ENCODE measurements at places on chromosomes 5 and 9.

- DNase-seq: peak; percentile 32
These were observed 79.4 kb downstream of the FBXL7 start for GRCh38 chr5:15579193-15579990.

DNA sequence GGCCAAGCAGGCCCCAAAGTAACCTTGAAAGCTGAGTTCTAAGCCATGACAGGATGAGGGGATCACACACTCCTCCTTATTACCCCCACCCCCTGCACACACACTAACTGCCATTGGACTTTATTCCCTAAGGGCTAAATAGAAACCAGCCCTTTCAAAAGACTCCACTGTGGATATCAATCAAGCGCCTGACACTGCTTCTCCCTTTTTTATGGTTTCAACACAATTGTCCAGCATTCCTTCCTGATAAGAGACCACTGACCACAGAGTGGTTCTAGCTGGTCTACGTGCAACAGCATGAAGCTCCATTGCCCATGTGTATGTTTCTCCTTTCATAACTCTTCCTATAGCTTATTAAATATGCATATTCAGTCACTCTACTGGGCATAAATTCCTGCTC is 34.7 kb downstream of the PAEP start:
- no peak for DNase-seq

GRCh38 chr5:116025866-116026265 is 6.4 kb upstream of the ARL14EPL start:
- DNase-seq: no peak

- peak; percentile 18 for DNase-seq
These were observed 99.1 kb upstream of the SMC5 start for GRCh38 chr9:70159630-70160029.

DNA sequence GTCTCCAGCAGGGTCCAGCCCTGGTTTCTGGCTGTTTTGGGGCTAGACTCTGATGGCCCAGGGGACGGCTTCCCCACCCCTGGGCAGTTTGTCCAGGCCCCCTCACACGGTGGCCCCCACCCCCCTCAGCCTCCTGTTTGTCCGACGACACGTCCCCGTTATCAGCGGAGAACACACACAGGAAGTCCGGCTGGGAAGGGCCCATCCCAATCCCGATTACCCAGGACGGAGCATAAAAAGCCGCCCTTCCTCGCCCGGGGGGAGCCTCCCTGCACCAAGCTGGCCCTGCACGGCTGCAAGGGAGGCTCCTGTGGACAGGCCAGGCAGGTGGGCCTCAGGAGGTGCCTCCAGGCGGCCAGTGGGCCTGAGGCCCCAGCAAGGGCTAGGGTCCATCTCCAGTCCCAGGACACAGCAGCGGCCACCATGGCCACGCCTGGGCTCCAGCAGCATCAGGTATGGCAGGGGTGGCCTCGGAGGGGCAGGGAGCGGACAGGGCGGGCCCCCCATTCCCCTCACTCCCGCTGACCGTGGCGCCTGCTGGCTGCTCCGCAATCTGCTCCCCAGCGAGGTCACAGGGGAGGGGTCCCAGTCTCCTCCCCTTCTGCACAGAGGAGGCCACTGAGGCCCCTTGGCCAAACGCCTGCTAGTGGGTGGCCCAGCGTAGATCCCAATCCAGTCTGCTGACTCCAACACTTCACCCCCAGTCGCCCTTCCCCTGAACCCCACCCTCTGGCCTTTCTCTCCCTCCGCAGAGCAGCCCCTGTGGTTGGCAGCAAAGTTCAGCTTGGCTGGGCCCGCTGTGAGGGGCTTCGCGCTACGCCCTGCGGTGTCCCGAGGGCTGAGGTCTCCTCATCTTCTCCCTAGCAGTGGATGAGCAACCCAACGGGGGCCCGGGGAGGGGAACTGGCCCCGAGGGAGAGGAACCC is at the start of gene EGFL7:
EGFL7 (plus strand) TSS at position 261 of the 926 bp plus-strand sequence. CDS start 5,367 bp downstream, outside the sequence.
- no peak for DNase-seq

DNA sequence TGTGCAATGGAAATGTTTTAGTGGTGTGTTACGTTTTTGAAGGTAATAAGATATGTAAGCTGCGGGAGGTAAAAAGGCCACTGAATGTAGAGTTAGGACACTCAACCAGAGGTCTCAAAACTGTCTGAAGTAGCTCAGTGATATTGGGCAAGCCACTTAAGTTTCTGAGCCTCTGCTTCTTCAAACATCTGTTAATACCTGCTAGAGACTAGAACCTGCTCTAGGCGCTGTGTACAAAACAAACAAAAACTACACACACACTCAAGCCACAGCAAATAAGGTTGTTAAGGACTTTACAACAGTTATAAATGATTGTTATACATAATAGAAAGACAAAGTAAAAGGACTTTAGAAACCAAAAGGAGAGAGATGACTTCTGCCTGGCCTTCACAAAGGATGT is 24.6 kb upstream of the FAM240B start:
- DNase-seq: no peak

GRCh38 chr5:149809931-149810691 is 80.0 kb downstream of the PPARGC1B start:
- DNase-seq: no peak

DNA sequence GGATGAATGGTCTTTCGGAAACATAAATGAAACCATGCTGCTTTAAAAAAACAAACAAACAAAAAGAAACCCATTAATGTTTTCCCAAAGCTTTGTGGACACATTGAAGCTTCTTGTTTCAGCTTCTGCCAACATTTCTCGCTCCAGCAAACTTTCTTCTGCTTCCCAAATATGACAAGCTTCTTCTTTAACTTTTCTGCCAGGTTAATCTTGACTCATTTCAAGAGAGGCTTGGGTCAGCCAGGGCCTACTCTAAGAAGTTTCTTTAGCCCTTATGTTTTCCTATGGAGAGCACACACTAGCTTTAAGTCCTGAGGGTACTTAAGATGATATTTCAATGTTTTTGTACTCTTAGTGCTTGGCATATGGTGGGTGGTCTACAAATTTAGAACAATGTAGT is 6.1 kb downstream of the ANXA1 start:
- DNase-seq: no peak

DNA sequence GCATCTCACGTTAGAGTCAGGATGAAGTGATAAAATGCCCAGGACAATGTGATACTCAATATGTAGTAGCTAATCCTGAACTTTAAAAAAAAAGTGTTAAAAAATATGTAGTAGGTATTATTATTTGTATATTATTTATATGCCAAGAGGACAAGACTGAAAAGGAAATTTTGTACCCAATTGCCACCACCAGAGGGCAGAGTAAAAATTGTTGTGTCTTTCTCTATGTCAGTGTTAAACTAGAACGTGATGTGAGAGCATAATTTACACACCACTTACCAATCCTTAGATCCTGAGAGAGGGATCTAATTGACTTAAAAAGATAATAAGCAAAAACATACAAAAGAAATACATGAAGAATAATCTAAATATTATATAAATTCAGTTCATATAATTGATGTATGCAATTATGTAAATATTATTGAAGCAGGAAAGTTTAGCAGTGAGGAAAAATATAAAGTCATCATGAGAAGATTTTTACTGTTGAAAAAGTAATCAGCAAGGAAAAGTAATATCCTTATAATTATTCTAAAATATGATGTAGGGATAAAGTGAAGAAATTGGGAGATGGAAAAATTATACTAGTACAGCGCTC is 288.9 kb downstream of the RAB3C start:
- DNase-seq: peak; percentile 11

GRCh38 chr9:108057421-108058134 is 568.0 kb upstream of the KLF4 start:
- DNase-seq: peak; percentile 95

DNA sequence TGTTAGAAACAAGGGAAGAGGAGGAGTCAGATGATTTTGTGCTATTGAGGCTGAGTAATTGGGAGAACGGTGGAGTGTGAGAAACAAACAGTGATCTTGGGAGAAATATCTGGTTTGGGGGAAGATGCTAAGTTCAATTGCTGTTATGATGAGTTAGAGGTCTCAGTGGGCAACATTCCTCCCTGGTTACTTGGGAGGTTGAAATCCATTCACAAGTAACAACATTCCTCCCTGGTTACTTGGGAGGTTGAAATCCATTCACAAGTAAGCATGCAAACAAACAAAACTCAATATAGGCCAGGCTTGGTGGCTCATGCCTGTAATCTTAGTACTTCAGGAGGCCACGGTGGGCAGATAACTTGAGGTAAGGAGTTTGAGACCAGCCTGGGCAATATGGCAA is 38.7 kb downstream of the AGXT2 start:
- no peak for DNase-seq

DNA sequence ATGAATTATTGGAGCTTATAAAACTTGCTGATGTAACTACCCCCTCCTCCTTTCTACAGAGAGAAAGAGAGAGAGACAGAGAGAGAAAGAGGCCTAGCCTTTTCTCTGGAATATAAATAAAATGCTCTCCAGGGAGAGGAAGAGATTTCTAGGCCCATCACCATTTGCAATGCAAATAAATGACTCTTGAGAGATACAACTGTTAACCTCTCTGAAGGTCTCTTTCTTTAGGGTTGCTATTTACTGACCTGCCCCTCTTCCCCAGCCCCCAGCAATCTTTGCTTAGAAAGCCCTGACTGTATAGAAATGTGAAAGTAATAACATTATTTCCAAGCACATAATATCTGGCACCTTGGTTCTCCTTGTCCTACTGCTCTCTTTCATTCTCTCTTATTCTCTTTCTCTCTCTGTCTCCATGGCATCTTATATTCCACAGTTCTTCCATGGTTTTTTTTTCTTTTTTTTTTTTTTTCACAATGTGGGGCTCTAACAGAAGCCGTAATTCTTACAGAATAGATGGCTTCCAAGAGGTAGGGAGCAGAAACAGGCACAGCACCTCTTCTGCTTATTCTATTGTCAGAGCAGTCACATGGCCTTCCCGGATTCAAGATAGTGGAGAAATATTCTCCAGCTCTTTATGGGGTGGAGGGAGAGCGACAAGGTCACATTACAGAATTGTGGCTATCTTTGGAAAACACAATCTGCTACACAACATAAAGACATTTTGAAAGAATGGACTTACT is 1087.9 kb upstream of the NUDT12 start:
- no peak for DNase-seq

- DNase-seq: no peak
These were observed 106.7 kb upstream of the PHYKPL start for GRCh38 chr5:178339272-178339671.

GRCh38 chr5:19918780-19919179 is 69.2 kb downstream of the CDH18 start:
- no peak for DNase-seq

DNA sequence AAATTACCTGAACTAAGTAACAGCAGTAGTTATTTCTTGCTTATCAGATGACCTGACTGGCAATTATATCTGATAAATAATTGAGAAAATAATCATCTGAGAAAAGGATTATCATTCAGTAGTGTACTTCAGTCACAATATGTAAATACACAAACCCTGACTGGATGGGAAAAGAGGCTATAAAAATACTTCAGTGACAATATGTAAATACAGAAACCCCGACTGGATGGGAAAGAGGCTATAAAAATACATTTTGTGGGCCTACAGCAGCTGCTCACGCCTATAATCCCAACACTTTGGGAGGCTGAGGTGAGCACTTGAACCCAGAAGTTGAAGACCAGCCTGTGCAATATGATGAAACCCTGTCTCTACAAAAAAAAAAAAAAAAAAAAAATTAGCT is 11.1 kb downstream of the UBAP2 start:
- DNase-seq: no peak

DNA sequence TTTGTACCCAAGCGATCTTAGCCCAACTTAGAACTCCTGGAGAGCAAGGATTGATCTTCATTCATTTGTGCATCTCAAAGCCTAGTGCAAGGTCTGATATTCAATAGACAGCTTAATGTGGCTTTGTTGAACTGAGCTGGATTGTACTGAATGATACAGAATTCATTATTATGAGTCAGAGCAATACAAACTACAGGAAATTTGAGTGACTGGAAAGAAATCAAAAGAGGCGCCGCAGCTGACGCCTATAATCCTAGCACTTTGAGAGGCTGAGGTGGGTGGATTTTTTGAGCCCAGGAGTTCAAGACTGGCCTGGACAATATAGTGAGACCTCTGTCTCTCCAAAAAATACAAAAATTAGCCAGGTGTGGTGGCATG is 58.6 kb downstream of the ENC1 start:
- DNase-seq: no peak

GRCh38 chr5:43556857-43557542 is at the start of gene PAIP1:
Gene PAIP1, minus strand, starts transcription at chr5:43557077. Its CDS starts 231 bp downstream, at chr5:43556846.
- DNase-seq: peak; percentile 48

DNA sequence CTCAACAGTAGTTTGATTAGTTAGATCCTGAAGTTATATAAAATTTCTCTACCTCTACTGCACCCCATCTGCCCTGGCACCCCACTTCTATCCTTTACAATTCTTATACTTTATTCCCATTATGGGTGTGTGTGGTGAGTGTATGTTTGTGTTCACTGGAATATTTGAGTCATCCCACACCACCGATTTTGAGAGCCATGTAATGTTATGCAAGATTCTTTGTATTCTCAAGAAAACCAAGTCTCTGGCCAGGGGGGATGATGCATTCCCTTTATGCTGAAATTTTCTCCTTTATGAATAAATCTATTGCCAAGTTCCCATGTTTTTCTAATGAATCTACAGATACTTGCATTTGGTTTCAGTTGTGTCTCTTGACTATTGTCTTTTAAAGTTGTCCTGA is 266.8 kb downstream of the ARHGEF28 start:
- peak; percentile 97 for DNase-seq

- no peak for DNase-seq
These were observed 649.8 kb downstream of the CETN3 start for GRCh38 chr5:89759802-89760201.

DNA sequence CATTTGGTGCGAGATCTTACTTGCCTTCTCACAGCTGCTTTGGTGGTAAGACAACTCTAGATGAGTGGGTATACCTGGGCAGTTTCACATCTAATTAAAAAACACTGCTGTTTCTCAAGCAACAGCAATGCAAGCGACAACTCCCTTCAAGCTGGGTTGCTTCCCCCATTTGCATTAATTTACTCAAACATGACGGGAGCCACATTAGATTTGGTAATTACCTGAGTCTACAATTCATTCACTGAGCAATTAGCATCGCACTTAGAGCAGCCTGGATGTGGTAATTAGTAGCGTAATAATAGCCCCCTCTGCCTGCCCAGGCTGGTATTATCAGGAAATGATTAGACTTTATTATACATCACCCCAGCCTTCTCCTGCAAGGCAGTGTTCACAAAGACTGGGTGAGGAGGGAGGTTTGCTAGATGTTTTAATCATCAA is 73.4 kb downstream of the FBXO38 start:
- DNase-seq: no peak

DNA sequence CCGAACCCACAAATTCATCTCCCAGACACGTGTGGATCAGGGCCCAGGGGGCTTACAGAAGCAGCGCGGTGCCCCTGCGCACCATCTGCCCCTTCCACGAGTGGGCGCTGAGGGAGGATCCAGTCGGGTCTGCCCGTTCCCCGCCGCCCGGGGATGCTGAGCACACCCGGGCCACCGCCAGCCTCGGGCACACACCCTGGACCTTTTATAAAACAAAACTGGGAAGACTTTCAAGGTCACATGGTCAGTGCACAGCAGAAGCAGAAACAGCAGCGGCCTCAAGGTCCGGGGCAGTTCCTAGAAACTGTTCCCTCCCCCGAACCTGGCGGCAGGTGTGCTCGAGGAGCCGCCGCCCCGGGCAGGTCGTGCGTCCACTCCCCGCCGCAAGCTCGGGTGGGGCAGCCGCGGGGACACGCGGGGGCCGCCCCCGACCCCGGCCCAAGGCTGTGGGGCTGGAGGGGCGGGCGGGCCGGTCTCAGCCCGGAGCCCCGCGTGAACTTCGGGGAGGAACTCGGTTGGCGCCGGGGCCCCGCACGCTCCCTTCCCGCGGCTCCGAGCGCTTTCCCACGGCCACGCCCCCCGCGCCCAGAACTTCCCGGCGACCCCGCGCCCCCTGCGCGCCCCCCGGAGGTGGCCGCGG is 633 bp upstream of the PPP1R26 start:
- DNase-seq: no peak
